ENCODE measurements at places on chromosomes 4 and X.

DNA sequence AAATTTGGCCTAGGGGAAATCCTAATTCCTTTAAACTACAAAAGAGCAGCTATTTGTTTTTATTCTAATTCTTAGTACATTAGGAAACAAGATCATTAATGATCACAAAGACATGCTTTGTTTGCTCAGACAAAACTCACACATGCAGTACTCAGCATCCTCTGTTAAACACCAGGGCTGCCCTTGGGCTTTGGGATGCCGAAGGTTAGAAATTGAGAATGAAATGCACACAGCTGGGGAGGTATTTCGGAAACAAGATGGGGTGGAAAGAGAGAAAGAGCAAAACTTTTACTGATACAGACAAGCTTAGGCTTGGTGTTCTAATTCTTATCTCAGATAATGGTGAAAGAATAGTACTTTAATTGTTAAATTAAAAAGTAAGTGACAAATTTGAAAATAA lies 222.6 kb downstream of the DCTD start:
- no peak for DNase-seq

DNA sequence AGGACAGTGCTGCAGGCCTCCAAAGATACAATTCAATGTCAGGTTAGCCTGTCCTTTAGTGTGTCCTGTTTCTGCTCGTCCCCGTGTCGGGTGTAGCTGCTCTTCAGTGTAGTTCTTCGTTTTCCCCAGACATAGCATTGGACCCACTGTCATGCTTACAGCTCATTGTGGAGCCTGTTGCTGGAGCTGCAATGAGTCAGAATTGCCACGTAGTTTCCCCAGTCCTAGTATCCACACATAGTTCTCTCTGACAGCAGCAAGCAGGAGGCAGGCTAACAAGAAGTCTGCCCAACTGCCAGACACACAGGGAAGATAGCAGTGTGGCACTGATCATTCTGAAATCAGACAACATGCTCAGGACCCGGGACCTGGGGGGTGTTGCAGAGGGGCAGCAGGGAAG lies 49.2 kb downstream of the MOSPD2 start:
- no peak for DNase-seq

DNA sequence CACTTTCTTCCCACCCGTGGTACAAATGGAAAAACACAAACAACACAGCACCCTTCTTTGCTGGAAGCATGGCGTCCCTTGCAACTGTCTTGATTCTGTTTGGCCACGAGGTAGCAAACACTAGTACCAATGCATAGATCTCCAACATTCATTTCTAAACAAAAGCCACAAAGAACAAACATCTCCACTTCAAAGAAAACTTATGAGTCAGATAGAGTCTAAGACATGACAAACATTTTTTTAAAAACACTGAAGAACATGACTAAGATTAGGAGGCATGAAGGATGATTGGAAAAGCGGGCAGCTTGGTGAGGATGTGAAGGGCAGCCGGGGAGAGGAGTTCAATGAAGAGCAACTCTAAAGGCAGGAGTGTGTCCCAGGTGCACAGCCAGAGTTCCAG lies 197.6 kb upstream of the FAM9B start:
- DNase-seq: peak; percentile 54

- DNase-seq: no peak
Measured at GRCh38 chrX:24316111-24316510, 2.2 kb upstream of the SUPT20HL2 start.

GRCh38 chrX:35890699-35891098 lies 28.8 kb upstream of the CFAP47 start:
- DNase-seq: peak; percentile 69

DNA sequence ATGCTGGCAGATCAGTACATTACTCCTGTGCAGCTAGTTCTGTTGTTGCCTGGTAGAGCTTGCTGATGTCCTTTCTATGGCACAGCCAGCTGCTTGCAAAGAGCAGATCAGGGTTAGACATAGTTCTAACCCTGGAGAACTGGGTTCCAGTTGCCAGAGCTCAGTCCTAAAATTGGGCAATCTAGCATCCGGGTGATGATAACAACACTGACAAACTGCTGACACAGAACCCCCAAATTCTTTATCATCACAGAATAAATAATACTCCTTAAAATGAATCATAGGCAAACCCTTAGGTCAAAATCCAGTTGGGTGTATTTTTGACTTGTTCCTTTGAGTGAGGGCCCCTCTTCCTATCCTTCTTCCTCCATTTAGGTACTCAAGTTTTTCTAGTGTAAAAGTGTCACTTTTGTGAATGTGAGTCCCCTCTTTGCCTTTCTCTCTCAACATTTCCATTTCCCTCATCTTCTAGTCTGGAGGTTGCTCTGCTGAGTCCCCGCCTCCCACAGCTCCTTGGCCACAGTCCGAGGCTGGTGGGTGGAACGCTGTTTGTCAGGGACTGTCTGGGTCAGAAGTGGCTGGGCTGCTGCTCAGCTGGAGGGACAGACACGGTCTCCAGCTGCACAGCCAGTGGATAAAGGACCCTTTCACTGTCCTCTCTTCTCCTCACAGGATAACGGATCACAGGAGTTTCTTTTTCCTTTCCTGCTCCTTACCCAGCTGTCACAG lies 93.6 kb upstream of the RASGEF1B start:
- no peak for DNase-seq

GRCh38 chr4:139522457-139522856 lies 33.6 kb downstream of the SETD7 start:
- DNase-seq: no peak

DNA sequence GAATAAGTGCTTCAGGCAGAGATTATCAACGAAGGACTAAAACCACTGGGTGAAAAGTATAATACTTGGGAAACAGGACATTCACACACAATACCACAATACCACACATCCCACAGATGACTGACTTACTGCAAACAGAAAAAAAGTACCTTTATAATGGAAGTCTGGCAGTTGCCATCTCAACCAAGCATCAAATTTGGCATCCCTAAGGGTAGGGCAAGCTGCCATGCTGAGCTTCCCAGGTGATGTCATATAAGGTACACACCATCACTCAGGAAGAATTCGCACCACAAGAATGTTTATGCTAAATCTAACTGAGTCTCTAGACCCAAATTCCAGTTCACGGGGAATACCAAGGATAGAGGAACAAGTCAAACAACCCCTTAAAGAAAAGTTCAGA lies 9.1 kb downstream of the QDPR start:
- DNase-seq: no peak

DNA sequence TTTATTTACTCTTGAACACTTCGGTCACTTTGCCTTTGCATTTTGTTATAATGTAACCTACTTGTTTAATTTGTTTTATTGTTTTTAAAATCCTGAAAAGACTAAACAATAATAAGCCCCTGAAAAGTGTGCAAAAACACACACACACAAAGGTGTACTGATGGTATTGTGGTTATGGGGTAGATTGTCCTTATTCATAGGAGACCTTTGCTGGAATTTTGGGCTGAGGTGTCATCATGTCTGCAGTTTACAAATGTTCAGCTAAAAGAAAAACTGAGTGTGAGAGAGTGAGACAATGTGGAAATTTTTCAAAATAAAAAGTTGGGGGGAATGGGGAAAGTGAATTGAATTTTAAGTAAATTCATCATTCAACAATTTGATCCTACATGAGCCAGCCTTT lies 174.9 kb downstream of the QDPR start:
- DNase-seq: no peak

DNA sequence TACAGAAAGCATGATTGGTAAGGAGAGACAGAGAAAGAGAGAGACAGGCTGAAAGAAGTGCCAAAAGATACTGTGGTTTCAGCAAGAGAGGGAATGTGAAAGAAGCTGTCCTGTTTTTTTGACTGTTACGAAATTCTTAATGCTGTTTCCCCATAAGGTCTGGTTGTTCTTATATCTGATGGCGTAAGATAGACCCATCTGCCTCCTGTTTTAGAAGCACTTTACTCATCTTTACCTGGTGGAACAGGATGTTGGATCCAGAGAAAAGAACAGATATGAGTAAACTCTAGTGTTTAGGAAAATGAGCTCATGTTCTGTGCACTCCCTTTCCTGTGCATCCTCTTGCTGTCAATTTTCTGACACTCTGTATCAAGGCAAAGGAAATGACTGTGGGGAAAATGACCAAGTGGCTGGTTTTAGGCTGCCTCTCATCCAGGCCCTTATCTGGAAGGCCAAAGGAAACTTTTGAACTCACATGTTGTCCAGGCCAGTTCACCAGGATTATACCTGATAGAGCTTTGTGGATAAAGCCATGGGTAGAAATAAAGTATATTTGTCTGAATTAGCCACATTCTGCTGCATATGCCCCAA lies 311.7 kb upstream of the HTR2C start:
- no peak for DNase-seq

DNA sequence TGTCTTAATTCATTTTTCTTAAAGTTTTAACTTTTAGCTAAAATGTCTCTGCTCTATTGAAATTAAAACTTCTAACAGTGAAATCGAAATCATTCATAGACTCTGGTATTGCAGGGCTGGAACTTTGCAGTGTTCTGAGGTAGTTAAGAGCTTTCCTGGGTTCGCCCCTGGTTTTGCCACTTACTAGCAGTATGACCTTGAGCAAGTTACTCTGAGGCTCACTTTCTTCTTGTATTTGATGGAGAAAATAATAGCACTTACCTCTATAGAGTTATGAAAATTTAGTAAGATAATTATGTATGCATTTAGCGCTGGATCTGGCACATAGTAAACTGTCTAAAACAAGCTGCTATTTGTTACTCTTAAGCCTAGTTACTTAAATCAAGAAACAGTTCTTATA lies 1.7 kb downstream of the SLAIN2 start:
- DNase-seq: peak; percentile 5

- DNase-seq: no peak
Measured at GRCh38 chrX:29242856-29243255, 655.6 kb downstream of the IL1RAPL1 start.

DNA sequence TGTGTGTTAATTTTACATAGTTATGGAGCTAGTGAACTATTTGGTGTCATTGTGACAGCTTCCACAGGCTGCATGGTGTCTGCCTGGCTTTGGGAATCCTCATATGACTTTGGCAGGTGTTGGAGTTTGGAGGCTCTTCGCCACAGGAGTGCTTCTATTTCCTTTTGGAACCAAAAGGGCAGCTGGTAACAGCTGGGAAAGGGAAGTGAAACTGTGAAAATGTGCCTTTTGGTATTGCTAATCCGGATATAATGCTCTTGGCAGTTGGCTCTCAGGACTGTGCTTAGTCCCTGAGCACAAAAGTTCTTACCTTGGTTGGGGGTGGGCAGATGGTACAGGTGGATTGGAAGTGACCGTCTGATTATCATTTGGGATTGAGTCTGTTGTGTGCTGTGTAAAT lies 18.1 kb downstream of the OFD1 start:
- DNase-seq: no peak

DNA sequence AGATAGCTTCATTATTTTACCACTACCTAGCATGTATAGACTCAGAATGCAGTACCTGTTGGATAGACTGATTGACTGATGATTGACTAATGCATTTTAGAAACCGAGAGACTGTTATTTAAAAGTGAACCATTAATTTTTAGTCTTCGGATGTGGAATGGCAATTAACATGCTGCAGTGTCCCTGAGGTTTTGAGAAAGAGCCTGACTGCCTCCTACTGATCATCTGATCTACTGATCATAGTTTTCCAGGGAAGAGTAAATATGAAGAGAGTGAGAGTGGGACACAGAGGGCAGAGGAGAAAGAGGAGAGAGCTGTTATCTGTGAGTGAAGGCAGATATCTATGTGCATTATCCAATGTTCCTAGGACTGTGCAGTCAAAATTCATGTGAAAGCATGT lies 764.7 kb downstream of the TRIML1 start:
- no peak for DNase-seq

DNA sequence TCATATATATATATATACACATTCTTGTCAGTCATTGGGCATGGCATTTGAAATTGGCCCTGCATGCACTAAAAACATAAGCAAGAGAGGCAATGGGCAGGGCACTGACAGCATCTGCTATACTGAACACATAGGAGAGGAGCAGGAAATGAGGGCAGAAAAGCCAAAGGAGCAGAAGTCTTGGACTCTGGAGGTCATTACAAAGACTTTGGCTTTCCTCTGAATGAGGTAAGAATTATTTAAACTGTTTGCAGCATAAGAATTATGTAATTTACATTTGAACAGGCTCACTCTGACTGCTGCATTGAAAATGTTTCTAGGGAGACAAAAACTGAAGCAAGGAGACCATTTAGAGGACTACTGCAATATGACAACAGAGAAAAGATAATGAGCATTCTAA lies 396.5 kb downstream of the PRDM5 start:
- no peak for DNase-seq

DNA sequence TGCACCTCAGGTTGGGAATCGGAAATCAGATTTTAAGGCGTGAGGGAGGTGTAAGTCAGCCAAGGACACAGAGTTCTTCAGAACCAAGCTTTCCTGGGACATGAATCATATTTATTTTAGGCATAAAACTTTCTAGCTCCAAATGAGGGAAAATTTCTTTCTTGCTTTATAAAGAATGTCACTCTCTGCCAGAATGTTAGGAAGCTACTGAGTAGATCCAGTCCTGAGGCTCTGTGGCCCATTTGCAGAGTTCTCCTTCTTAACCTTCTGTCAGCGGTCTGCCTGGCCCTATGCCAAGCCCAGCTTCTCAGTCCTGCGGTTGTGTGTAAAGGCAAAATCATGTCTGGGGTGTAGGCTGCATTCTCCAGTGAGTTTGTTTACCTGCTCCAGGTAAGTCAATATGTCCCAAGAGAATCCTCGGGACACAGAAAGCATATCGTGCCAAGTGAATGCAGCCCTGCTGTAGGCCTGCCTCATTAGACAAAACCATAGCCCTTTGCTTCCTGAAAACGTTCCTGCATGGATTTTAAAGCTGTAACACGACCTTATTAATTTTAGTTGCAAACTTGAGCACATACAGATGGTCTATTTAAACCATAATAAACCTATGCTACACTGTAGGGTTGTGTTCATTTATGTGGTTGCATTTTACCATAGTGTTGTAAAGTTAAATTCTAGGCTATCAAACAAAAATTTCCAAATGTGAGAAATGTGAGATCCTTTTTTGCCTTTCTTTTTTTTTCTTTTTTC lies 29.2 kb upstream of the CCNI start:
- no peak for DNase-seq

DNA sequence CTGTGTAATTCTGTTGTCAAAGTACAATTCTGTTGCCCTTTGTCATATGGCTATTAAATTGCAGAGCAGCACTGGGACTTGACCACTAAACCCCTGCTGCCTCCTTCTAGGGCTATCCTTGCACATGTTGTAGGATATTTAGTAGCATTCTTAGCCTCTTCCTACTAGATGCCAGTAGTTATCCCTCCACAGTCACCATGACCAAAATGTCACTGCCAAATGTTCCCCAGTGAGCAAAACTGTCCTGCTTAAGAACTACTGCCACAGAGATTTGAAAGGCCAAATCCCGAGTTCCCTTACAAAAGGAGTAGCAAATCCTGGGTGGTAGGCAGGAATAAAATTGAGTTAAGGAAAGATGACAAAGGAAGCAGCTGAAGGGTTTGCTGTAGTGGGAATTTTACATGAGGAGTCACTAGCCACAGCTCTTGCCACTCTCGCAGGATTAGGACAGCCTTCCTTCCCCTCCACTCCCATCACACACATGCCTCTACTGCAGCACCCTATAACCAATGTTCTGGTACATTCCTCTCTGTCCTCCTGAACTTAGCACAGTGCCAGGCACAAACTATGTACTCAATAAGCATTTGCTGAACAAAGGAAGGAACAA lies 8.4 kb downstream of the APBB2 start:
- no peak for DNase-seq

GRCh38 chr4:105784761-105785160 lies 76.2 kb downstream of the GSTCD start:
- DNase-seq: no peak

- no peak for DNase-seq
Measured at GRCh38 chr4:154502111-154502510, 10.5 kb upstream of the DCHS2 start.
